ENCODE measurements at places on chromosomes 11 and 22.

- no peak for DNase-seq
These were observed 14.0 kb upstream of the CHKA start for GRCh38 chr11:68135161-68135560.

GRCh38 chr11:86580535-86580934 is 91.9 kb downstream of the ME3 start:
- DNase-seq = no peak

DNA sequence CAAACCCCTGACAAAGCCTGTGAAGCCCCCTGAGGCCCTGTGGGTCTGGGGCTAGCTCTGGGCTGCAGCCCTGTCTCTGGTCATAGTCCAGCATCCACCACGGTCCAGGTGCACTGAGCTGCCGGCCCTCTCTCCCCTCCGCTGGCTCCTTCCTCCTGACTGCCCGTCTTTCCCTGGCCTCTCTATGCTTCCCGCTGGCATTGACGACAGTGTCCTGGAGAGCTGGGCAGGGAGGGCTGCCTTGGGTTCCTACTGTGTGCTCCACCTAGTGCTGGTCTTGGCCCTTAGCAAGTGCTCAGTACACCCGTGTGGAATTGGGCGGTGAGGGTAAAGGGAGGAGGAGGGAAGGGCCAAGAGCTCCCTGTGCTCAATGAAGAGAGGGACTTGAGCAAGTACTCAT is 868 bp upstream of the MYEOV start:
- DNase-seq = no peak

GRCh38 chr11:34168642-34169420 is 63.4 kb downstream of the NAT10 start:
- no peak for DNase-seq

DNA sequence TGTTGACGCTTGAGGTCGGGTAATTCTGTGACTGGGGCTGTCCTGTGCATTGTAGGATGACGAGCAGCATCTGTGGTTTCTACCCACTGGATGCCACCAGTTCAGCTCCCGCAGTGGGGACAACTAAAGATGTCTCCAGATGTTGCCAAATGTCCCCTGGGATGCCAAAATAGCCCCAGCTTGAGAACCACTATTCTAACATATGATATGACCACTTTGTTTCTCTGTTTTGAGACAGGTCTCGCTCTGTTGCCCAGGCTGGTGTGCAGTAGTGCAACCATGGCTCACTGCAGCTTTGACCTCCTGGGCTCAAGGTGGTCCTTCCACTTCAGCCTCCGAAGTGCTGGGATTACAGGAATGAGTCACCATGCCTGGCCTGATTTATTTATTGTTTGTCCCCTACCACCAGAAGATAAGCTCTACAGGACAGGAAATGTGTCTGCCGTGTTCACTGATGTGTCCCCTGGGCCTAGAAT is 4.4 kb upstream of the MEN1 start:
- DNase-seq = no peak

DNA sequence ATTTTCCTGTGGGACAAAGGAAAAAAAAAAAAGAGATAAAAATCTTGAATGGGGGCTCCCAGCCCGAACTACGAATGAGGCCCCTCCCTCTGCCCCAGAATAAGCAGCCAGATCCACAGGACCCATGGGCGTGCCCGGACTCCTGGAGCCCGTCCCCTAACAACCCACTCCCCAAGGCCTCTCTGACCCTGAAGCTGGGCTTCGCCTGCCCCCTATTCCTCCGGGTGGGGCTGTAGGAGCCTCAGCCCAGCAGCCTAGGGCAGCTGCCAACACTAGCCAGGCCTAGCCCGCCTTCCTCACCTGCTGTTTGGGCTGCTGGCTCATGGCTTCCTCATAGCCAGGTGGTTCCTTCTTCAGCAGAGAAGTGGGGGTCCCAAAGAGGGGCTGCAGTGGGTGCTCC is 46.6 kb downstream of the SGSM3 start:
- no peak for DNase-seq

DNA sequence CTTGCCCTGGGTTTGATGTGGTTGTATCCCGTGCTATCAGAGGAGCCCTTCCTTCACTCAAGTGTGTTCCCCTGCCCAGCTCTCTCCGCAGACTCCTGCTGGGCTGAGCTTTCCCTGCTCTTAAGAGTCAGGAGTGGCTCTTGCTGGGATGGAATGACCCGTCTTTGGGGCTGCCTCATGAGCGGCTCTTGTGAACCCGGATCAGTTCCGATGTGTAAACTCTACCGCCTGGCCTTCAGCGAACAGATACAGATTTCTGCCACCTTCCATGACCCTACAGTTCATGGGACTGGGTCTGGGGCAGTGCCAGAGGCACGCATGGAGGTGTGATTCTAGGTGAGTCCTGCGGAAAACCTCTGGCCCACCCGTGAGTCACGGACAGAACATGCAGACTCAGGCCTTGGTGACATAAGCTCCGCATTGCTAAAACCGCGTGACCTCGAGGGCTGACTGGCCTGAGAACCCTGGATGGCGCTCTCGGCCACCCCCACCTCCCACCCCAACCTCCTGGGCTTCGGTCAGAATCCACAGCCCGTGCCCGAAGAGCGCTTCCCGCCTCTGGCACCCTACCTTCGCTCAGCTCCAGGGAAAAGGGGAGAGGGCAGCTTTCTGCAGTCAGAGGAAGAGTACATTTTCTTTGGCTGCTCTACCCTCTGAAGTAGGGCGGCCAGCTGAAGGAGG is 1.3 kb upstream of the ZBTB16 start:
- DNase-seq = no peak

DNA sequence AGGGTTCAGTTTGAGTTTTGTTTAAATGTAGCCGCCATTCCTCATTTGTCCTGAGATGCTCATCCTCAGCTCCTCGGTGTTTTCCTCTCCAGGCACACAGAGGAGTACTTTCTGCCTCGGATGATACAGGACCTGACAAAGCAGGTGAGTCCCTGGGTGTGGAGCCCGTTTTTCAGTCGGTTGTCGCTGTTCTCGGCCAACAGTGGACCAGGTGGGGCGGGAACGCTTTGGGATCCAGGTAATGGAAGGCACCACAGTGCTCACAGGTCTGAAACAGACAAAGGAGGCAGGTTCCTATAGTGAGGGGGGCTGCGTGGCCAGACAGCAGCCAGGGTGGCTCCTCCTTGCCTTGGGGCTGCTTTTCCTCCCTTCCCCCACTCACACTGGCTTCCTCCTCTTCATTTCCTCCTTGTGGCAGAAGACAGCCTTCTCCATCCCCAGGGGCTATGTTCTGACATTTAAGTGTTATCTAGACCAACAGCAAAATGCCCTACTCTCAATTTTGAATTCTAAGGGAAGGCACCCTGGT is 19.4 kb downstream of the NADSYN1 start:
- no peak for DNase-seq

- no peak for DNase-seq
These were observed 4.6 kb upstream of the VSIG10L2 start for GRCh38 chr11:125941267-125941618.

DNA sequence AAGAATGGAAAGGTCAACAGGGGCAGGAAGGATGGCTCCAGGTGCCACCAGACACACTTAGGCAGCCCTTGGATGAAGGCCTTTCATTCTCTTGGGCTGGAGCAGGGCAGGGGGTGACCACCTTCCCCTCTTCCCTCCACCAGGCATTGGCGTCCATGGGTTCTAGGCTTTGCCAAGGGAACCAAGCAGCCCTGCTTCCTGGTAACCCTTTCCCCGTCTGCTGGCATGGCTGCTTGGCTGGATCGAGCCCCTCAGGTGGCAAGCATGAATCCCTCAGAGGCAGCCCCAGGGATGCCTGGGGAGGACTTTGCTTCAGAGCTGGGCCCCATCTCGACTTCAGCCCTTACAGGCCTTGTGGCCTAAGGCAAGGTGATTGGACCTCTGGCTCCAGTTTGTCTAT is 185.1 kb upstream of the SYT13 start:
- no peak for DNase-seq

All from SW480 (cell line).